ENCODE measurements at places on chromosomes 3 and 15. TPM values are rescaled to one million over a fixed set of nuclear protein-coding genes. Genes with fewer than 3 reads are reported as not detected.

The KLF13 gene
- total RNA-seq = 30.0 TPM

The EDEM1 gene
- total RNA-seq = 25.3 TPM

The LRRIQ4 gene
- not detected for total RNA-seq

The LYZL4 gene
- total RNA-seq = not detected

The CPEB1 gene
- total RNA-seq = 0.72 TPM

The ATP13A3 gene
- 581 TPM for total RNA-seq

The CYP1A1 gene
- total RNA-seq = 2.1 TPM

The PLA2G4D gene
- not detected for total RNA-seq

The TMEM207 gene
- not detected for total RNA-seq

The ROBO1 gene
- 21.8 TPM for total RNA-seq

The GABRB3 gene
- total RNA-seq = not detected

The NSMCE3 gene
- 10.4 TPM for total RNA-seq

The ACAP2 gene
- 32.7 TPM for total RNA-seq

The HYAL1 gene
- 6.1 TPM for total RNA-seq

The TF gene
- under 0.01 TPM for total RNA-seq

The ROPN1 gene
- not detected for total RNA-seq

The SENP7 gene
- 3.1 TPM for total RNA-seq

The CELSR3 gene
- total RNA-seq = 2.5 TPM

The ZNF385D gene
- total RNA-seq = 1.5 TPM

The ITPKA gene
- 0.49 TPM for total RNA-seq

The GHSR gene
- total RNA-seq = not detected

The ZDHHC19 gene
- total RNA-seq = not detected

The GXYLT2 gene
- total RNA-seq = 43.3 TPM

The MCTP2 gene
- total RNA-seq = not detected

The CLDN16 gene
- total RNA-seq = not detected

The SLC9C1 gene
- 0.16 TPM for total RNA-seq

The LTK gene
- total RNA-seq = not detected

The ZPLD1 gene
- not detected for total RNA-seq

The POTEB2 gene
- total RNA-seq = not detected

The VWA5B2 gene
- total RNA-seq = not detected

The FETUB gene
- total RNA-seq = not detected

The ZCWPW2 gene
- total RNA-seq = 0.65 TPM

The EPHB1 gene
- 0.16 TPM for total RNA-seq

The QTRT2 gene
- total RNA-seq = 25.1 TPM

The SCAMP5 gene
- 2.1 TPM for total RNA-seq

The CPLX3 gene
- not detected for total RNA-seq

The HDC gene
- not detected for total RNA-seq

The CHDH gene
- under 0.01 TPM for total RNA-seq

The CTXND1 gene
- total RNA-seq = not detected

The ACTC1 gene
- total RNA-seq = not detected

The SV2B gene
- not detected for total RNA-seq

The GUCA1C gene
- not detected for total RNA-seq

The ELL3 gene
- total RNA-seq = 1.6 TPM

The NR1I2 gene
- not detected for total RNA-seq

The DUT gene
- 48.9 TPM for total RNA-seq

The RNU6-1 gene
- total RNA-seq = not detected

The SLC12A8 gene
- 3.4 TPM for total RNA-seq

The DAZL gene
- total RNA-seq = not detected

The GPR62 gene
- not detected for total RNA-seq

The TBC1D23 gene
- 32.7 TPM for total RNA-seq

The TLR9 gene
- total RNA-seq = not detected

The NCKIPSD gene
- total RNA-seq = 37.7 TPM
